H7 (cell line): ENCODE measurements at places on chromosomes 1 and 21. TPM values are rescaled to one million over a fixed set of nuclear protein-coding genes. Genes with fewer than 3 reads are reported as not detected.

Gene PTPRC
- not detected in 2 replicates for total RNA-seq

Gene ADGRL4
- 0.07 TPM in 1 of 2 replicates, not detected in the other for total RNA-seq

Gene CFAP141
- not detected in 2 replicates for total RNA-seq

DNA sequence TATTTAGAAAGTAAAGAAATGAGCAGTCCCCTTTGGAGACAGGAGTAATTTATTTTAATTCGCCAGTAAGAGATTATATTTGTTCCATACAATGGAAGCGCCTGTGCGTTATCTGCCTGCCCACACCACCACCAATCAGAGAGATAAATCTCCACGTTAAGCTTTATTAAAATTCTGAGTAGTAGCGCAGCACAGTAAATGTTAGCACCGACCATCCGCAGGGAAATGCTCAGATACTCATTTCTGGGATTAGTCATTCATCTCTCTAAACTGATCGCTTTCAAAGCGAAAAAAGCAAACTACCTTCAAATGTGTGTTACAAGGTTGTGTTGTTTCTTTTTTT, 1.2 kb downstream of the ETS2 start:
- no peak for DNase-seq

GRCh38 chr21:35150562-35151226, 101.6 kb upstream of the RUNX1 start:
- DNase-seq, result no peak

DNA sequence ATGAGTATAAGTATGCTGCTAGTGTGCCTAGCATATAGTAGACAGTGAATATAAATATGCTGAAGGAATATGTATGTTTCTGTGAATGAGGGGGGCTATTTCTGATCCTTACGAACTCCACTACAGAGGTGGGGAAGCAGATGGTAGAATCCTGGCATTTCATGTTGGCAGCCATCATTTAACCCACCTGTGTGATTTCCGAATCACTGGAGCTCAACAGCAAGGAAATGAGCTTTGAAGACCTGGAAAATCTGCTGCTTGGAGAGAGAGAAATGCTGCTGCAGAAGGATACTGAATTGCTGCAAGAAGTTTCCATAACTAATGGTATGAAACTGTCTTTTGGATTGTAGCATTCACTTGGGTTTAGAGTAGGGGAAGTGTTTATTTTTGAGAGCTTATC, 83.5 kb downstream of the RABGAP1L start:
- DNase-seq, result no peak

DNA sequence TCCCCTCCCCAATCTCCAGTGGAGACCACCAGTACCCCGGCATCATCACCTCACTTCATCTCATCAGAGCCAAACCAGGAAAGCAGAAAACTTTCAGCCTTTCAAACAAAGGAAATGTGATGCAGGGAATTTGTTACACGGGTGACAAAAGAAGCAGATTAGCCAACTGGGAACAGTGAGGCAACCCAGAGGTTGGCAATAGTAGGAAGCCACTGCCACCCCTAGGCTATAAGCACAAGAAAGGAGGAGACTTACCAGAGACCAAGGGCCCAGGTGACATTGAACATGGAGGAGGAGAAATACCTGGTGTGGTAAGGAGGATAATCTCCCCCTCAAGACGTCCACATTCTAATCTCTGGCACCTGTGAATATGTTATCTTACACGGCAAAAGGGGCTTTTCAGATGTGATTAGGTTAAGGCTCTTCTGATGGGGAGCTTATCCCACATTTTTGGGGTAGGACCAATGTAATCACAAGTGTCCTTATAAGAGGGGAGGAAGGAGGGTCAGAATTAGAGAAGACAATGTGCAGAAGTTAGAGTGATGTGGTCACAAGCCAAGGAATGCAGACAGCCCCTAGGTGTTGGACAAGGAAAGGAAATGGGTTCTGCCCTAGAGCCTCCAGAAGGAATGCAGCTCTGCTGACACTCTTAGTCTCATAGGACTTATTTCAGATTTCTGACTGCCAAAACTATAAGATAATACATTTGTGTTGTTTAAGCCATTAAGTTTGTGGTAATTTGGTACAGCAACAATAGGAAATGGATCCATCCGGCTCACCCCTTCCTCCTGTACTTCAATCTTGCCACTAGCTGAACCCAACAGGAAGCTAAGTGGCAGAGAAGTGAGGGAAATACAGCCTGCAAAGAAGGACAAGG, 83.6 kb upstream of the VAV3 start:
- DNase-seq, result no peak

GRCh38 chr1:39609618-39610331, 29.7 kb downstream of the HEYL start:
- DNase-seq, result peak; percentile 98

GRCh38 chr21:46244602-46245001, 16.0 kb upstream of the LSS start:
- DNase-seq, result no peak

GRCh38 chr1:68116643-68117235, 66.3 kb upstream of the DIRAS3 start:
- DNase-seq, result peak; percentile 51

DNA sequence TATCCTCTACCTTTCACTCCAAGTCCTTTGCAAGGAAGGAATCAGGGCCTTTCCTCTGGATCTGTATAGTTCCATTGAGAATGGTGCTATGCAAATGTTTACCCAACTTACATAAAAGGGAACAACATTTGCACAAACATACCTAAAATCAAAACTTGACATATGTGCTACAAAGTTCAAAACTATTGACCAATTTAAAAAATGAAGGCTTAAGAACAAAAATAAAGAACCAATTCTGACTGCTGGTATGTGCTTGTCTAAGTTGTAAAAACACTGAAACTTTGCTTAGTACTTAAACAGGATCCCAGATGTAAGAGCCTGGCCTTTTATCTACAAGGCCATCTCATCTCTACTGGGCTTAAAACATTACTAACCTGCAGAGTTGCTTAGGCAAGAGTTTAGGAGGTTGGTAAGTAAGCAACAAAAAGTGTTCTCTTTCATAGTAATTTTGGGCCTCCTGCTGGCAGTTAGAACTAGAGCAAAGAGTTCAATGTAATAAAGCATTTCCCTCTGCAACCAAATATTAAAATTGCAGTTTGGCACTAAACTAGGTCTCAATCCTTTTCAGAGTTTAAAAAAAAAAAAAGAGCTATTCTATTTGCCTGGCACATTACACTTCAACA, 2.0 kb downstream of the SCMH1 start:
- no peak for DNase-seq

DNA sequence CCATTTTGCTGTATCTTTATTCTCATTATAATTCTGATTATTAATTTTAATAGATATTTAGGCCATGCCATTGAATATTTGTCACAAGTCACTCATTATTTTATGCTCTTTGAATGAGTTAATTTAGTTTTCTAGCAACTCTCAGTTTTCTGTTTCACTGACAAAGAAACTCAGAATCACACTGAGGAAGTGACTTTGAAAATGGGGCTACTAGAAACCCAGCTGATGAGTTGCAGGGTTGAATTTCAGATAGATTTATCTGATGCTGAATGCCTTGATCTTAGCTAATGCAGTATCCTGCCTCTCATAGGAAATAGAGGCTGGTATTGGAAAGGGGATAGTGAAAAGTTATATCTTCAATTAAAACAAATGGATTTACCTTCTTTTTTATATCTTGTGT, 67.4 kb upstream of the PLA2G4A start:
- no peak for DNase-seq

DNA sequence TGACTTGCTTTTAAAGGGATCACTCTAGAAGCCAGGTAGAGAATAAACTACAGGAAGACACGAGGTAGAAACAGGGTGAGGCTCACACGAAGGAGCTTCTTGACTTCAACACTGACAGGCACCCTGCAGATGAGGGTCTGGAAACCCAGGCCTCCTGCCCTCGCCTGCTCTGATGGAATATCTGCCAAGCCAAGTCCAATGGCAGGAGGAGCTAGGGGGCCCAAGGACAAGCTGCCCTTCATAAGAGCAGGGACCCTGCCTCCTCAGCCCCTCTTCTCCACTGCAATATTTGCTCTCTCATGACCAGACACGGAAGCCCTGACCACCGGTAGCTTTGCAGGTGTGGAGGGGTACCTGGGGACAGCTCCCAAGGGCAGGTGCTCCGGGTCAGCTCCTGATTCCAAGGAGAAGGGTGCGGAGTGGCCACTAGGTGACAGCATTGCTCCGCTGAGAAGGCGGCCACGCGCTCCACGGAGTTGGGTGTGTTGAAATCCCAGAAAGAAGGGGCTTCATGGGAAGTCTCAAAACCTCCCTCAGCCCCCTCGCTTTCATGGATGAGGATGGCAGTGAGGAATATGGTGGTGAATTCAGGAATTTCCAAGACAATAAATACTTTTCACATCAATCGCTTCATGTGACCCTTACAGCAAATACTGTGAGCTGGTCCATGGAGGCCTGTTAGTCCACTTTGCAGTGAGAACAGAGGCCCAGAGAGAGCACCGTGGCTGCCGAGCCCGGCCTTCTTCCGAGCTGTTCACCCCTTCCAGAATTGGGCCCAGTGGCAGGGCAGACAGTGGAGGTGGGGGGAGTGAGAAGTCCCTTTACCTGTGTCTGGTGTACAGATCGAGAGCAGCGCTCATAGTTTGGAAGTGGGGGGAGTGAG, 33.2 kb upstream of the PAX7 start:
- peak; percentile 84 for DNase-seq

- no peak for DNase-seq
Observed at GRCh38 chr1:60655679-60656355, 426.5 kb upstream of the NFIA start.

DNA sequence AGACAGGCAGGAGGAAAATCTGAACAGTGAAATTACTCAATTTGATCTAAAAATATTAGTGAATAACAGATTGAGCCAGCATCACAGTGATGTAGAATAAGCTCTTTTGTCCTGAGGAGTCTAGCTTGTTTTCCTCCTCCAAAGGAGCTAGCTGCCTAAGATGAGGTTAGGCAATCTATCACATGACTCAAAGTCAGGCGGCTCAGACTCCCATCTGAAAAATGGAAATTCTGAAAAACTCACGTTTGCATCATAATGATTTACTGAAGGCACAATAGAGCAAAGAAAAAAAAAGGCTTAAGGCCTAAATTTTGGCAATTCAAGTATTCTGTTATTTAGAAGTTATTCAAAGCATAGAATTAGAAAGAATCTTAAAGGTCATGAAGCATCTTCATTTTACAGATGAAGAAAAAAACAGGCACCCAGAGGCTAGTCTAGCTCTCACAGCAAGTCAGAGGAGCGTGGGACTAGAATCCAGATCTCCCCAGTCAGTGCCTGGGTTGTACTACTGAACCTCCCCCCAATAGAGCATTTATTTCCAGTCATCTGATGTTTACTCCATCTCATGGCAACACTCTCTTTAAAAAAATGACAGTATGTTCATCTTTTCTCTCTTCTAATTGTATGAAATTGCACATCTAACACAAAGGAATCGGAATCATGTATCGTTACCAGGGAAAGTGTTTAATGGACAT, 62.5 kb upstream of the ATF3 start:
- no peak for DNase-seq

- no peak for DNase-seq
Observed at GRCh38 chr1:171653796-171654195, 1.3 kb upstream of the MYOC start.
